ENCODE measurements at places on chromosomes 7 and 10. TPM values are rescaled to one million over a fixed set of nuclear protein-coding genes. Genes with fewer than 3 reads are reported as not detected.

NEUROG3 gene
- total RNA-seq, result not detected

SORBS1 gene
- total RNA-seq, result 3.7 TPM

INMT gene
- total RNA-seq, result 1.4 TPM

PNLIPRP3 gene
- total RNA-seq, result 0.06 TPM

PRTFDC1 gene
- 1.6 TPM for total RNA-seq

VPS37D gene
- total RNA-seq, result 6.9 TPM

MRPS24 gene
- total RNA-seq, result 156 TPM

SLC26A5 gene
- not detected for total RNA-seq

DHTKD1 gene
- total RNA-seq, result 8.8 TPM

EBF3 gene
- 41.7 TPM for total RNA-seq

STAG3 gene
- 0.96 TPM for total RNA-seq

CALHM3 gene
- total RNA-seq, result not detected

TAS2R3 gene
- 0.34 TPM for total RNA-seq

COL28A1 gene
- total RNA-seq, result 2.6 TPM

RAB19 gene
- not detected for total RNA-seq

LFNG gene
- total RNA-seq, result 15.2 TPM

Measured in LHCN-M2 (cell line).